T-helper 9 cell (primary cell): ENCODE measurements at places on chromosomes 2 and 18.

DNA sequence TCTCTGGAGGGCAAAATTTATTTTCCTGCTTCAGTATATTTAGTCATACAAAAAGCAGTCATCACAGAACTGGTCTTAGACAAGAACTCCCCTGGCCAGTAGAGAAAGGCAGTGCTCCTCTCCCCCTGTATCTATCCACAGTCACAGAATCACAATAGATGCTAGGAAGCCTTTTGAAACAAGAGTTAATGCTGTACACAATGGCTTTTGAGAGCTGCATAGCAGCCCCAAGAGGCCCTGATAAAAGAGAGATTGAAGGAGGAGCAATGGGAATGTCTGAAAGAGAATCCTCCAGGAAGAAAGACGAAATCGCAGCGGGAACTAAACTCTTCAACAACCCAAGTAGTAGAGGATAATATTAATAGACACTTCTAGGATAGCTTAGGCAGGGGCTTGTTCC lies 330.2 kb downstream of the RBM43 start:
- no peak for DNase-seq

GRCh38 chr2:159459279-159459678 lies 157.1 kb downstream of the BAZ2B start:
- no peak for DNase-seq

GRCh38 chr18:55013685-55014084 lies 54.4 kb upstream of the CCDC68 start:
- DNase-seq, result no peak

DNA sequence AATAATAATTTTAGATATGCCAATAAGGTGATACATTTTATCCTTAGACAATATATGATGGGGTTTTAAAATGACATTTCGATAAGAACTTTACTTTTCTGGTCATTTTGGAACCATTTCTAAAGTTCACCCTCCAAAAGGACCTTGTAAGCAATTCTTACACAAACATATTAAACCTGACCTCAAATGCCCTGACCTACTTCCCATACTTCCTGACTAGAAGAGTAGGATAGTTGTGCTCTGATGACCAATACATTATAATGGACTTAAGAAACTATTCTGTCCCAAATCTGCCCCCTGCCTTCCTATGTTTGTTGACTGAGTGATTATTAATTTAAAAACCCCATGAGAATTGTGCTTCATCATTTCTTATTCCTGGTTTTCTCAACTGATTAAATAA lies 24.6 kb downstream of the GCA start:
- DNase-seq, result no peak

DNA sequence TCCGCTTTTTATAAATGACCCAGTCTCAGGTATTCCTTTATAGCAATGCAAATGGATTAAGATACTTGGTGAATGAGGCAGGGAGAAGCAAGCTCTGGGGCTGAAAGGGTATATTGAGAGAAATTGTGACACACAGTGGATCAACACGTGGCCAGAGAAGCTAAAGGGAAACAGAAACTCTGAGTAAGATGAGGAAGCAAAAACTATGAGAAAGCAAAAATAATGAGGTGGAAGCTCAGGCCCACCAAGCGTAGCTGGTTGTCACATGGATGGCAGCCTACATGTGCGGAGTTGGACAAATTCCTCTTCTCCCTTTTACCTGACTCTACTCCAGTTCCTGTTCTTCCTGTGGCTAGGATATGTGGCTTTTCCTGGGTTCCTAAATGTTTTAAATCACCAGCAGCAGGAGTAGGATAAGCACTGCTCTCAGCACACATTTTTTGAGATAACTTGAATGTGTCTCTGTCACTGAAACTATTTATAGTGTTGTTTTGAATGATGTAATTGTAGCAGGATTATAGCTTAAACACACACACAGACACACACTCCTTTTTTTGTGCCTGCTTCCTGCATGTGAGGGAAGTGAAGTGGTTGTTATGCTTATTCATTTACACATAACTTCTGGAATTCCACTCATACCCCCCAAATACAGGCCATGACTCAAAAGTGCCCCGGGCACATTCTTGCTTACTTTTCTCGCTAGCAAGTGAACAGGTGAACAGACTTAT lies 30.1 kb upstream of the EPC2 start:
- DNase-seq, result no peak
